Skeletal muscle cell (primary cell): ENCODE measurements at places on chromosomes 1 and 21.

GRCh38 chr1:210222340-210223006 lies 10.1 kb upstream of the SERTAD4 start:
- DNase-seq = no peak

DNA sequence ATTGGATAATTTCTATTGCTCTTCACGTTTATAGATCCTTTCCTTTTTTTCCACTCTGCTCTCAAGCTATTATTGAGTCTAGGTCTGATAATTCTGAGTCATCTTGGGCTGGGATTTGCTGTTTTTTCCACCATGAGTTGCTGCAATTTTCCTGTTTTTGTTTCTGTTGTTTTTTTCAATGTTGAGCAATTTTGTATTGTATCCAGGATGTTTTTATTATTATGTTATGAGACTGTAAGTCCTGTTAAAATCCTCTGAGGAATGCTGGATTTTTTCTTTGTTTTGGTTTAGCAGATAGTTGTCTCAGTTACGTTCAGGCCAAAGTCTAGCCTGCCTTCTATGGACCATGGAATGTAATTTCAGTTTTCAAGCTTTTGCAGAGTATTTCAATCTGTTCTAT lies 13.0 kb upstream of the SLC35A3 start:
- no peak for DNase-seq

- DNase-seq = no peak
Observed at GRCh38 chr1:9078015-9078751, 8.7 kb upstream of the SLC2A5 start.

GRCh38 chr1:42576935-42577334 lies 81.3 kb upstream of the PPIH start:
- no peak for DNase-seq

DNA sequence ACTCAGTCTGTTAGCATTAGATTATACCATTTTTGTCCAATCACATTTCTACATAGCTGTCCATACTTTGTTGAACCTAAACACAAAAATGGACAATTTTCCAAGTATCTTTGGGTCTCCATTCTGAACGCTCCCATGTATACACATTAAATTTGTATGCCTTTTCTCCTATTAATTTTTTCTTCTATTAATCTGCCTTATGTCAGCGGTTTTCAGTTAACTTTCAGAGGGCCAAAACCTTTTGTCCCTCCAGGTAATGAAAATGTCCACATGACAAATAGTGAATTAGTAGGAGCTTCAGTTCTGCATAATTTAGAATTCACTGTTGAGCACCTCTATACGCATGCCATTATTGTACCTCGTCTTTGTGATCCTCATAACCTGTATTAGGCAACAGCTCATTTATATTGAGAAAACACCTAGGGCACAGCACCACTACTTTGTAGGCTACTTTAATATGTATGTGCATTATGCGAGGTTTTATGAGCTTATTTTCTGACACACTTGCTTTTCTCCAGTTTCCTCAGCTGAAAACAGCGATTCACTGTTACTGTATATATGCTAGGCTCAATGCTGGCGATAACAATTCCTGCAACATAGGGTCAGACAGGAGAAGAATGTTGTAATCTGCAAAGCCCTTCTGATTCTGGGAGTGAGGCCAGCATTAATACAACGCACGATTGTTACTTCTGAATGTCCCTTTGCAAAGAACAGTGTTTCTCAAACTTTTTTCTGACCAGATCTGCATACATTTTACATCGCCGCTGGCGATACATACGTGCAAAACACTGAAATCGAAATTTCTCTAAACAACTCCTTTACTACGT lies 1.1 kb upstream of the ABCD3 start:
- DNase-seq = peak; percentile 71

GRCh38 chr1:8463144-8463927 lies 145.4 kb downstream of the SLC45A1 start:
- peak; percentile 54 for DNase-seq

DNA sequence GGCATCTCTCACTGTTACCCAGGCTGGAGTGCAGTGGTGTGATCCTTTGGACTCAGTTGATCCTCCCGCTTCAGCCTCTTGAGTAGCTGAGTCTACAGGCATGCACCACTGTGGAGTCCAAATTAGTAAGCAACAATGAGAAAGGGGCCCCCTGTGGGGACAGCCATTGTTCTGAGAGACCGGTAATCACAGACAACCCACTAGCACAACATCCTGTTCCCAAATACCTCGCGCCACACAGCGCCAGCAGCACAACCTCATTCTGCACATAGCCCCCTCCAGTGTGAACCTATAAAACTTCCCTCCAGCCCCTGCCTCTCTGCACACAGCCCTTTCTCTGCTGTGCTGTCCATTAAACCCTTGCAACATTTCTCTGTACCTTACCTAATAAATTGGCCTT lies 226.4 kb downstream of the DYRK1A start:
- DNase-seq = no peak

GRCh38 chr21:29557931-29558725 lies 259.4 kb downstream of the BACH1 start:
- peak; percentile 13 for DNase-seq

- no peak for DNase-seq
Observed at GRCh38 chr1:818618-819291, 105.0 kb upstream of the SAMD11 start.

DNA sequence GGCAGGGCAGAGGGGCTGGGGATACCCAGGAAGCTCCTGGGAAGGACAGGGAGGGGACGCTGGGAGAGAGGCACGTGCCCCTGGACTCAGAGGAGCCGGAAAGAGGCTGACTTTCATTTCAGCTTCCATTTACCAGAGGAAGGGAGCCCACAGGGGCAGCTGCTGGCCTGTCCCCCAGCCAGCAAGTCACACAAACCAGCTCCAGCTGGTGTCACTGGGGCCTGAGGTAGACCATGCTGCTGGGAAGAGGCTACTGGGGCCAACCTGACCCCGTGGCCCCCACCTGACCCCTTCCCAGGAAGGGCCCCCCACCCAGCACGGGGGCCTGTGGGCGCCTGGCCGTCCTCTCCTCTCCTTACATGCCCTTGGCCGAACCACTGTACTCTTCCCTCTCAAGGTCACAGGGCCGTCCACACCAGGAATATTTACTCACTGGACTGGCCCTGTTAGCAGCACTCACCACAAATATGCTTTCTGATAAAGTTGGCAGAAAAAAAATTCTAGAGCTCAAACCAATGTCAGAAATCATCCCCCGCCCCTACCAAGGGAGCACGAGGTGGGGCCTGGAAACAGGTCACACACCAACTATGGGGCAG lies 110.5 kb downstream of the CASZ1 start:
- no peak for DNase-seq

DNA sequence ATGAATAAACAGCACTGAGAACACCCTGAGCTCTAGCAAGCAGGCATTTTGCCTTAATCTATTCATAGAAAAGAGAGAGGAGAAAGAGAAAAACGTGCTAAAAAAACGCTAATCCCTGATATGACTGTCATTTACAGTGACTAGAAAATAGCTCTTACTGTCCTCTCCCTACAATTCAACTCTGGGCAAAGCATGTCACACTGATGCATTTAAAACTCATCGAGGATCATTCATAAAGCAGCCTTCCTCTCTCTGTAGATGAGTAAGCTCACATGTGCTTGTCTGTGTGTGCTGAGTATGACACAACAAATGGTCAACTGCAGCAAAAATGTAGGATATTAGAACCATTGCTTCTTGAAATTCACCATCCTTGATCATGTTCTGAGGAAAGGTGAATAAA lies 109.0 kb downstream of the SGIP1 start:
- no peak for DNase-seq

GRCh38 chr1:165288350-165289120 lies 68.0 kb downstream of the LMX1A start:
- DNase-seq = no peak

DNA sequence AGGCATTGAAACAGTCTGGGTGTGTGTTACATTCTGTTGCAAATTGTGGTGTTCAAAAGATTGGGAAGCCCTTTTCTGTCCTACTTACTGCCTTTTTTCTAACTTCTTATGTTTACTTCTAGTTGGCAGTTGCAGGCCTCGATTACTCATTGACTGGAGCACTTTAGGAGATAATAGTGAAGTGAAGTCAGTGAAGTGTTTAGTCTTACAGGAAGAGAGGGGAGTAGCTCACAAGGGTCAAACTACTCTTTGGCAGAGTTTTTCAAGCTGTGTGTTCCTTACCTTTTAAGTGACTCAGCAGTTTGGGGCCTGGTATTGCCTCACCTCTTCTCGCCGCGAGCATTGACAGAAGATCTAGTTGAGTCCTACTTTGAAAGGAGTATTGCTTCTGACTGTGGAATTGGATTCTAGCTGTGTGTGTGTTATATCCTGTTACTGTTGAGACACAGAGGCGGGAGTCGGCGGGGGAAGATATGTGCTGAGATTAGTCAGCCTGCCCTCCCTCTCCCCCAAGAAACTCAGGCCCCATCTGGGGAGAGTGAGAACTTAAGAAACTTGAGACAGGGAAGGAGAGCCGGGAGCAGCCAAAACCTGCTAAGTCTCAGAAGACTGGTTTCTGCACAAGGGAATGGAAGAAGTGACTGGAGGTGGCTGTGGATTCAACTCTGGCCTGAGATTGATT lies 19.3 kb downstream of the AHCYL1 start:
- peak; percentile 99 for DNase-seq

GRCh38 chr1:8239306-8240023 lies 78.4 kb upstream of the SLC45A1 start:
- DNase-seq = no peak

DNA sequence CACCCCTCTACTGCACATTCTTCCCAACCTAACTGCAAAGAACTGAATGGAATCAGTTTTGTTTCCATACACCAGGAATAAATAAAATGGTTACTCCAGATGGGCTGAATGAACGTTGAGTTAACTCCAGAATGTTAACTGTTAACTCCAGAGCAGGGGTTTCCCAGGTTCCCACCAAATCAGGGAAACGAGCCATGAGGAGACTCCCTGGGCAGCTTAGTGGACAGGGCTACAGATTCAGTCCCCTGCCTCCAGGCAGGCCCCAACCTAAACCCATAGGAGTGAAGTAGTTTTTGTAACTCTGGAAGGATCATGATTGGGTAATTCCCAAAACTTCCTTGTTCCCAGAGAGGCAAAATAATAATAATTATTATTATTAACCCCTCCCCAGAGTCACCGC lies 14.1 kb downstream of the VSIG8 start:
- DNase-seq = no peak

GRCh38 chr1:171590022-171590421 lies 32.0 kb upstream of the MYOCOS start:
- no peak for DNase-seq

DNA sequence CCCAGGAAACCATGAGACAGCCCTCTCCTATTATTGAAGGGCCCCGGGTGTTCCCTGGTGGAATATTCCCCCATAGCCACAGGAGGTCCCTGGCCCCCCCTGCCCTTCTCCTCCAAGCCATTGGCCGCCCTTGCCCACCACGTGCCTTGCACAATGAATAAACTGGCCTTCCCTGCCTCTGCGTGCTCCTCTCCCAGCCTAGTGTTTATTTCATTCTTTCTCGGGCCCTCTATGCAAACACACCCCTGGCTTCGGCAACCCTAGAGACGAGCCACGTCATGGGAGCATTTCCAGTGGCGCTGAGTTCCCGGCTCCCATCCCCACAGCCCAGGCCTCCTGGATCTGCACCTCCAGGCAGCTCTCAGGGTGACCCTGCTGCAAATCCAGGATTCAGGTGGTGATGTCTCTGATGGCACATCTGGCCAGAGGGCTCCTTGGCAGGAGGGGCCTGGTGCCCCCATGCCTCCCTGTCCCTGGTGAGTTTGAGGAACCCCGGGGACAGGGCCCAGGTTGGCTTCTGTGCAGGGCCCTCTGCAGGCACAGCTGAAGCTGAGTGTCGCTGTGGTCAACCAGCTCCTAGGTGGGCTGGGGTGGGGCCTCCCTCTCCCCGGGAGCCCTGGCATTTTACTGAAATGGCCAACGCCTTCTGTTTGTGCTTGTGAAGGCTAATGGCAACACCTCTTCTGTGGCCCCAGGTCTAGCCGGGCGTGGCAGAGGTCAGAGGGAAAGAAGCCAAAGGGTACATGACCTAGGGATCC lies 6.2 kb downstream of the KRTAP10-12 start:
- DNase-seq = no peak

- no peak for DNase-seq
Observed at GRCh38 chr1:204241050-204241449, 27.3 kb upstream of the GOLT1A start.

GRCh38 chr1:193543259-193543658 lies 356.8 kb upstream of the B3GALT2 start:
- no peak for DNase-seq

DNA sequence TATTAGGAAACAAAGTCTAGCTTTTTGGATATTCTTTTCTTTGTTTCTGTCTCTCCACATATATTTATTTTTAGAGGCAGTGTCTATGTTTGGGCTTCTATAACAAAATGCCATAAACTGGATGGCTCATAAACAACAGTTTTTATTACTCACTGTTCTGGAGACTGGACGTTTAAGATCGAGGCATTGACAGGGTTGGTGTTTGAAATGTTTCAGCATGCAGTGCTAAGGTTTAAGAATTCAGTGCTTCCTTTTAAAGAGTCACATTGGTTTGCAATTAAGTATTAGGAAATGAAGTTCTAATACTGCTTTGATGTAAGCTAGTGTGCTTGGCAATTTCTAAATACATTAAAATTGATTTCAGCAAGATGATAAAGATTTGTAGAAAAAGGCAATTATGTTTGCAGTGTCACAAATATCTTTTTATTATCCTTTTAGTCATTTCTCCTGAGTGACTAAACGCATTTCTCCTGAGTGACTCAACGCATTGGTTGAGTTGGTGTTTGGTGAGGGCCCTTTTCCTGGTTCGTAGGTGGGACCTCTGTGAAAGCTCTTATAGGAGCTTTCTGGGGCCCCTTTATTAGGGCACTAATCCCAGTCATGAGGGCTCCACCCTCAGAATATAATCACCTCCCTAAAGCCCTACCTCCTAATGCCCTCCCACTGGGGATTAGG lies 317.0 kb downstream of the USP25 start:
- DNase-seq = no peak

DNA sequence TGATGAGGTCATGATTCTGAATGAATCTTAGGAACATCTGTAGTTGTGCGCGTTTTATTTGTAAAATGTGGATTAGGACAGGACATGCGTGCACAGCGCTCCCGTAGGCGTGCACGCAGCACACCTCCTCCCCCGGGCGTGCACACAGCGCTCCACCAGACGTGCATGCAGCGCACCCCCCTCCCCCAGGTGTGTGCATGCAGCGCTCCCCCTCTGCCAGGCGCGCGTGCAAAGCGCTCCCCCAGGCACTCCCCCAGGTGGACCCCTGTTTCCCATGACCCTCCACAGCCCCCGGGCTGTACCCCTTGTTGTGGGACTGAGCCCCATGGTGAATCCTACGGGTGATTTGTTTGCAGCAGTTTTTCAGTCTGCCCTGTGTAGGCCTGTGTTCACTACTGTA lies 61.6 kb downstream of the S100B start:
- DNase-seq = no peak

DNA sequence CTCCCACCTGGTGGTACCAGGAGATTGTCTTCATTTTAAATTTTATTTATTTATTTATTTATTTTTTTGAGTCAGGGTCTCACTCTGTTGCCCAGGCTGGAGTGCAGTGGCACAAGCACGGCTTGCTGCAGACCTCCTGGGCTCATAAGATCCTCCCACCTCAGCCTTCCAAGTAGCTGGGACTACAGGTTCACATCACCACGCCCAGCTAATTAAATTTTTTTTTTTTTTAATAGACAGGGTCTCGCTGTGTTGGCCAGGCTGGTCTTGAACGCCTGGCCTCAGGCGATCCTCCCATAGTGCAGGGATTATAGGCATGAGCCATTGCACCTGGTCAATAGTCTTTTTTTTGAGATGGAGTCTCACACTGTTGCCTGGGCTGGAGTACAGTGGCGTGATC lies 8.5 kb downstream of the SLFNL1 start:
- no peak for DNase-seq
